ENCODE measurements at places on chromosomes 4 and X. TPM values are rescaled to one million over a fixed set of nuclear protein-coding genes. Genes with fewer than 3 reads are reported as not detected.

VEGFD gene
- under 0.01 TPM for total RNA-seq

SMR3B gene
- total RNA-seq = not detected

COX7B2 gene
- total RNA-seq = not detected

HS6ST2 gene
- 19.8 TPM for total RNA-seq

Data from skeletal muscle tissue (tissue), 5 donors.